Right renal cortex interstitium (tissue), 3 donors: ENCODE measurements at places on chromosomes 2 and 18. TPM values are rescaled to one million over a fixed set of nuclear protein-coding genes. Genes with fewer than 3 reads are reported as not detected.

GRCh38 chr18:79792096-79792987 lies 5.4 kb upstream of the KCNG2 start:
- no peak for DNase-seq

- no peak for DNase-seq
Measured at GRCh38 chr2:102101849-102102635, 40.5 kb upstream of the IL1R1 start.

- no peak for DNase-seq
Measured at GRCh38 chr2:126860385-126860784, 38.3 kb upstream of the TEX51 start.

GRCh38 chr18:43515481-43515880 lies 238.2 kb upstream of the SYT4 start:
- DNase-seq: no peak

DNA sequence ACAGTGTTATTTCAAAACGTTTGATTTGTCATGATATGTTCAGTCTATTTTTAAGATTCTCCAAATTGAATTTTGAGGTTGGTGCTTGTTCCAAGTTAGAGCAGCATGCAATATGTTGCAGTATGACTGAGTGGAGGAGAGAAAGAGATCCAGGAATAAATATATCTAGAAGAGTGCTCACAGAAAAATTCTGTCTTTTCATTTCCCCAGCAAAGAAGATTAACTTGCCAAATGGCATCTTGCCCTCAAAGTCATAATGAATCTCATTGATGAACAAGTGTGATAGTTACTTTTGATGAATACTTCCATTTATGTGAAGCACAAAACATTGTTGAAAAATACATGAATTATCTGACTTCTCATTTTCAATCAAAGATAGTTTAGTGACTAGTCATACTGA lies 95.9 kb downstream of the KCNJ3 start:
- DNase-seq: no peak

Gene ESPNL
- polyA plus RNA-seq: 1.4 TPM

Gene ARHGEF33
- 1.4 TPM for polyA plus RNA-seq

Gene REG3A
- not detected for polyA plus RNA-seq
